ENCODE measurements at places on chromosomes 3 and 15.

GRCh38 chr3:51063053-51063452 lies 322.0 kb upstream of the MANF start:
- DNase-seq, result no peak

DNA sequence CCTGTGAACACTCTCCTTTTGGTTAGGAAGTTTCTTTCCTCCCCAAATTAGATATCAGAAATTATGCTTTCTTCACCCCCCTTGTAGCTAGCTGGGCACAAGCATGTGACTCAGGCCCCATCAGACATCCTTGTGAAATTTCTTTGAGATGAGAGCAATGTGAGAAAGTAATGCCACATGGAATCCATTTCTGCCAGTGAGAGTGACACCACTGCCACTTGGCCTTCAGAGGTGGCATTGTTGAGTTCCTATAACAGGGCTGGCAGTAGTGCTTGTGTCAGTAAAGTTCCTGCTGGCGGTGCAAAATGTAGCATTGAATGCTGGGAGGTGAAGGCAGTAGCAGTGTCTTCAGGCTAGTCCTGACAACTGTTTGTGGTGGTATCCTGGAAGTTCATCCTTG lies 80.7 kb upstream of the ZNF280D start:
- no peak for DNase-seq

DNA sequence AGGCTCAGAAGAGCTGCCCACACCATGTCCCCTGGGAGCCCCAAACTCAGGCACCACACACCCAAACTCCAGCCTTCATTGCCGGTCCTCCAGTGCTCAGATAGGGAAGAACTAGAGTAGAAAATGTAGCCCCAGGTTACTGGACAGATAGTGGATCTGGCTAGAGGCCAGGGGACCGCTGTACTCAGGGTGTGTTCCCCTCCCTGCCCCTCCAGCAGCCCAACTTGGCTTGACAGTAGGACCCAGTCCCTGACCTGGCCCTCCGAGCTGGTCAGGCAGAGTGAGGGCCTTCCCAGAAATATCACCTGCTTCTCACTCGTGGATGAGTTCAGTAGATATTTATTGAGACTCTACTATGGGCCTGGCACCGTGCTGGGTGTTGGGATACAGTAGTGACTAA lies 100.0 kb downstream of the CORO2B start:
- DNase-seq, result peak; percentile 70

- no peak for DNase-seq
Measured at GRCh38 chr3:172824229-172824628, 73.7 kb downstream of the ECT2 start.

DNA sequence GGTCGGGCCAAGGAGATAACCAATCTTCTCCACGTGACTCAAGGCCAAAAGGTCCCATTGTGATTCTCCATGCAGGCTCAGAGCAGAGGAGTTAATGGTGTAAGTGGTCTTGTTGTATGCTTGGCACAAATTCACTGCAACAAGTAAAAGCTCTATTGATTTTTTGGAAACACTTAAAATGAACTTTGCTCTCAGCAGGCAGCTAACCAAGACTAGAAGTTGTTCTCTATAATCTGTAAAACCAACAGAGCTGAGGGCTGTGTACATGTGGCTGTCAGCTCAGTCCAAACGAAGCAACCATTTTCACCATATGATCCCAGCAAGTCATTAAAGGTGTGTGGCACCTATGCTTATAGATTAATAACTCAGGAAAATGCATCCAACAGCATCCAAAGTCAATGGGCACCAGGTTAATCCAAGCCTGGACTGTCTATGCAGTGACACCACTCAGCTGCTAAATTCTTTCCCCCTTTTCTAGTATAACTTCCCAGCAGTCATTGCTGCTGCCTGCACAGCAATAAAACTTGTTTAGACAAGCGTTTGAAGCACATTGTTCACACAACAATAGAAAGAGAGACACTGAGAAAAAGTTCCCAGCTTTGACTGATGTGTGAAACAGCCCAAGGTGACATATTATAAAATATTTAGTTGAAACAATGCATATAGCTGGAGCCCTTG lies 603.8 kb upstream of the ADAMTS9 start:
- DNase-seq, result no peak

- no peak for DNase-seq
Measured at GRCh38 chr3:176428552-176428951, 768.7 kb downstream of the TBL1XR1 start.

- DNase-seq, result no peak
Measured at GRCh38 chr15:96431786-96432185, 101.3 kb downstream of the NR2F2 start.

- DNase-seq, result no peak
Measured at GRCh38 chr3:127532561-127533203, 57.9 kb downstream of the TPRA1 start.

DNA sequence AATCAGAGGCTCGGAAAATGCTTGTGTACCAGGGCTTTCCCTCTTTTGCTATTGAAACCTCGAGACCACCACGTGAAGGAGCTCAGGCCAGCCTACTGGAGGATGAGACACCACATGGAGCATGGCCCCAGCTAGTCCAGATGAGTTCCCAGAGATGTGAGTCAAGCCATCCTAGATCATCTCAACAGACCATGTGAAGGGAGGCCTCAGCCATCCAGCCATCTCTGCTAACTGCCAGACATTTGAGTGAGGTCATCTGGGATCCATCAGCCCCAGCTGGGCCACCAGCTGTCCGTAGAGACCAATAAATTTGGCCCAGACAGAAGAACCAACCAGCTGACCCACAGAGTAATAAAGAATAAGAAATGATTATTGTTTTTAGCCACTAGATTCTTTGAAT lies 62.8 kb upstream of the PROK2 start:
- DNase-seq, result no peak

- DNase-seq, result no peak
Measured at GRCh38 chr3:194779729-194780224, 94.1 kb downstream of the FAM43A start.

- no peak for DNase-seq
Measured at GRCh38 chr3:126126286-126126685, 42.4 kb upstream of the SLC41A3 start.

GRCh38 chr3:25292036-25292435 lies 136.0 kb upstream of the RARB start:
- DNase-seq, result no peak

DNA sequence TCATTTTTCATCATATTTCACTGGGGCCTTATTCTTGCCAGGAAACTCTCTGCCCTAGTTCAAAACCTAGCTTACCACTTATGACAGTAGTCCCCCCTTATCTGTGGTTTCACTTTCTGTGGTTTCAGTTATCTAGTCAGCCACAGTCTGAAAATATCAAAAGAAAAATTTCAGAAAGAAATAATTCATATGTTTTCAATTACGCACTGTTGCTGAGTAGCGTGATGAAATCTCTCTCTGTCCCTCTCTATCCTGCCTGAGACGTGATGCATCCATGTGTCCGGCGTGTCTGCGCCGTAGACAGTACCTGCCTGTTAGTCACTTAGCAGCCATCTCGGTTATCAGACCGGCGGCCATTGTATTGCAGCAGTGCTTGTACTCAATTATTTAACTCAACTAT lies 369.9 kb upstream of the MCTP2 start:
- DNase-seq, result no peak

DNA sequence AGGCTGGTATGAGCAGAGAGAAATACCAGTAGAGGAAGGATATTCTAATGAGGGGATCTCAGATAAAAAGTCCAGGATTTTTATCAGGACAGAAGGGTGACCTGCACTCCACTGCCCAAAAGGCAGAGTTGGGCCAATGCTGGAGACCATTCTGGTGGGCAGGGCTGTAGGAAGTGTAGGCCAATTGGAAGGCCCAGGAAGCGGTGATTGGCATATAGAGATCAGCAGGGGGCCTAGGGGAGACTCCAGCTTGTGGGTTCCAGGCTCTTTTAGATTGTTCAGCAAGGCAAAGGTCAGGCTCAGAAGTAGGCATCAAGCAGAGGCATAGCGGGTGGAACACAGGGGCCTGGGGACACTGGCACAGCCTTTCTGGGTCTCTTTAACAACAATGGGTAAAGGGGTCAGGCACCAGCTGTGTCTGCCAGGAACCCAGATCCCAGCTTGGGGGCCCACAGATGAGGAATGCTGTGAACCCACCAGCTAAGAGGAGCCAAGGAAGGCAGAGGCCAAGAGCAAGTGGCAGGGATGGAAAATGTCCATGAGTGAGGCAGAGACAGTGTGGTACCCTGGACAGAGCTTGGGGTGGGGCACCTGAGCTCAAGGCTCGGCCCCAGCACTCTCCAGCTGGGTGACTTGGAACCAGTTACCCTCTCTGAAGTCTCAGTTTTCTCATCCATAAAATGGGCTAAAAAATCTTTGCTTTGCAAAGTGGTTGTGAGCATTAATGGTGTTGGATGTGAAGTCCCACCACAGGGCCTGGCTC lies 27.0 kb upstream of the RASGRF1 start:
- DNase-seq, result no peak

DNA sequence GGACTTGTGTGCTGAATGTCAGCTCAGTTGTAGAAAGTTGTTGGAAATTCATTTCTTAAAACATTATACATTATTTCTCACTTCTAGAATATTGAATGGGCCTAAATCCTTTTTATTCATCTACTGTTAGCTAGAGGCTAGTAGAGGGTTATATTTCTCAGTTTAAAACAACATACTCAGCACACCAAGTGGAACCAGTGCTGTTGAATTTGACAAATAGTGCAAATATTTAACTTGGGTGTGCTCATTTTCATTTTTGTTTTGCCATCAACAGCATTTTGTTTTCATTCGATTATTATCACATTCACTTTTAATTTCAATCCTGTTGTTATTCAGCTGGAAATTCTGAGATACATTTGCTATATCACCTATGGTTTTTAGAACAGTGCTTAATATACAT lies 269.4 kb upstream of the PEX5L start:
- DNase-seq, result no peak

DNA sequence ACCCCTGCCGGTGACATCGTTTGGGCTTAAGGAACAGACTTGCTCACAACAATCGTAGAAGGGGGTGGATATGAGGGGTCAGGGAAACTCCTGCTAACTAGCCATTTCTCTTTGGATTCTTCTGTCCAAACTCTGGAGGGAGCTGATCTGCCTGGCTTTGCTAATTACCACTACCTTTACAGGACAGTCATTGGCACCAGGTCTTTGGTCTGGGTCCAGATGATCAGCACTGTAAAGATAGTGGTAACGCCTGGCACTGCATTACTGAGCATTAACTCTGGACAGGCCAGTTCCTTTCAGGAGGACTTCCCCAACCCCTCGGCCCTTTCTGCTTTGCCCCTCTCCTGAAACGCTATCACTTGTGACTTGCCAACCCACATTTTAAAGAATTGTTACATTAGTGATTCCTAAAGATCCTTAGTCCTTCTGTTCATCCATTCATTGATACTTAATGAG lies 788 bp downstream of the UQCC5 start:
- no peak for DNase-seq

GRCh38 chr3:69359916-69360315 lies 26.0 kb downstream of the FRMD4B start:
- DNase-seq, result no peak

- DNase-seq, result no peak
Measured at GRCh38 chr15:83565553-83566159, 88.3 kb upstream of the ADAMTSL3 start.

DNA sequence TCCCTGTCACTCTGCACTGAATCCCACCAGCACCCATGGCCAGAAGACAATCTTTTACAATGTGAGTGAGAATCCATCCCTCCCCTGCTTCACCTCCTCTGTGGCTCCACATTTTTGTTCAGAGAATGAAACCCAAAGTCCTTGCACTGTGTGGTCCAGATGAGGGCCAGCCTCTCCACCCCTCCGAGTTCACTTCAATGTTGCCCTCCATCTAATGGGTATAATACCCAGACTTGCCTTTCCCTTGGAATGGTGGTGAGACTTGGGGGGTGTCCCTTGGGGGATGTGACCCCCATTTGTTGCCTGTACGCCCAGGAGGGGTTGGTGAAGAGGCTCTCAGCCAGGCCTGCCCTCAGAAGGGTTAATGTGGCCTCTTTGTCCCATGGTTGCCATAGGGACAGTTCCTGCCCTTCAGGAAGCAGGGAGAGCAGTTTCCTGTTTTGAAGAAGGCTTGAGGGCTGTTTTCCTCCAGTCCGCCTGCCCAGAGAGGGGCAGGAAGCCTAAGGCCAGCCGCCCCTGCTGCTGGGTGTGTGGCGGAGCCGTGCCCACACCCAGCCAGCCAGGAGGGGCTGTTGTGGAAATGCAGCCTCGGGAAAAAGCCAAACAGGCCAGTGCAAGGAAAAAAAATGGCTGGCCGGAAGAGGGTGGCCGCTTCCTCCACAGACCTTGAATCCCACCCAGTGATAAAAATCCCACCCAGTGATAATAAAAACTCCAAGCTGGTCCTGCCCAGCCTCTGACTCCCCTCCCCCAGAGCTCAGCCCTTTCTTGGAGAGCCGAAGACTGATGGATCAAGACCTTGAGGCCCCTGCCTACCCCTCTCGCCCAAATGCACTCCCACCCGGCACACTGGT lies 14.6 kb upstream of the FGD5 start:
- no peak for DNase-seq

GRCh38 chr3:148433665-148434064 lies 264.0 kb upstream of the AGTR1 start:
- DNase-seq, result no peak

- DNase-seq, result no peak
Measured at GRCh38 chr3:63048367-63049326, 173.4 kb upstream of the CADPS start.

DNA sequence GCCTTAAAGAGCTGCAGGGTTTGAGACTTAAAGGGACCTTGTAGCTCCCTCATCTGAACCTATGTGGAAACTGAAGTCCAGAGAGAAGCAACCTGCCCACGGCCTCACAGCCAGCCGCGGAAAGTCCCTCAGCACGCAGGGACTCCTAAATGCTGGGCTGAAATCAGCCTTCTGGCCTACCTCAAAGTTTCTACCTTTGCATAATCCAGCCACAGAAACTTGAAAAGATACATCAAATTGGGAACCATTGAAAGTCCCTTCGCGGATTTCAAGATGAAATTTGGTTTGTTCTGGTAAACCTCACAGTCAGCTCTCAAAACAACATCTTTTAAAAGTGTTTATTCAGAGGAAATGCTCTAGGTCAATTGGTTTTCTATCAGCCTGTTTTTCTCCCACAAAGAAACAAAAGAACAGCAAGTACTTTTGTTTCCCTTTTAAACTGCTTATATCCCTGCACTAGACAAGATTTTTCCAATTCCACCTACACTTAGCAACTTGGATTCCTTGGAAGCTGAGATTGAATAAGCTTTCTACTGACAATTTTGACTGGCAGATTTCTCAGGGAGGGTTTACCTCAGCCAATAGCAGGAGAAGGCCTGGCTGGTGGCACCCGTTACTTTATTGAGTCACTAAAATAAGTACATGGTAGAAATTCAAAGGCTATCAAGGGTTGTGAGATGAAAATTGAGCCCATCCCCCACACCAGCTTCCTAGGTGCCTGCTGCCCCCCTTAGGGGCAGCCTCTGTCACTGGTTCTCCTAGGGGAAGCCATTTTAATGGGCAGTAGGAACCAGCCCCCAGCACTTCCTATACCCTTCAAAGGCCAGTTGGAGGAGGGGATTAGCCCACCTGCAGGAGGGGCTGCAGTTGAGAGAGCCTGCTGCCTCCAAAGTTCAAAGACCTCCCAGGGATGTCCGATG lies 171.2 kb downstream of the ADAMTS17 start:
- DNase-seq, result peak; percentile 40
